ENCODE measurements at places on chromosomes 2 and 18.
A peak's percentile ranks its signal among the peaks of the same experiment; 100 is the strongest.

DNA sequence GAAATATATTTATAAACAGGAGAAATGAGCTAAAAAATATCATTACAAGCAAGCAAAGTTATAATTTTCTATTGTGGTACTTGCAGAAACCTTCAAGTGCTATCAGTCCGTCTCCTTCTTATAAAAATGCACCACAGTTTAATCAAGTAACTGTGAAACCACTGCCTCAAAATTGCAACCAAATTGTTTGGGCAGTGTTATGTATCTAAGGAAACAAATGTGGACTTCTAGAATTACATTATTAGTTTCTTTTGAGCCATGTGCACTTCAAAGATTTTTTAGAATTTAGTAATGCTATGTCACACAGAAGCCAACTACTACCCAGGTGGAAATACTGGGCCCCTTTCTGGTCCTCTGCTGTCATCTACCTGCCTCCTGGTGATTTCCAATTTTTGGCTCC is 495.6 kb downstream of the NYAP2 start:
- DNase-seq = no peak

- no peak for DNase-seq
Measured at GRCh38 chr2:175207741-175208438, 26.4 kb upstream of the ATP5MC3 start.

GRCh38 chr2:10161961-10162441 is 39.5 kb downstream of the RRM2 start:
- no peak for DNase-seq

DNA sequence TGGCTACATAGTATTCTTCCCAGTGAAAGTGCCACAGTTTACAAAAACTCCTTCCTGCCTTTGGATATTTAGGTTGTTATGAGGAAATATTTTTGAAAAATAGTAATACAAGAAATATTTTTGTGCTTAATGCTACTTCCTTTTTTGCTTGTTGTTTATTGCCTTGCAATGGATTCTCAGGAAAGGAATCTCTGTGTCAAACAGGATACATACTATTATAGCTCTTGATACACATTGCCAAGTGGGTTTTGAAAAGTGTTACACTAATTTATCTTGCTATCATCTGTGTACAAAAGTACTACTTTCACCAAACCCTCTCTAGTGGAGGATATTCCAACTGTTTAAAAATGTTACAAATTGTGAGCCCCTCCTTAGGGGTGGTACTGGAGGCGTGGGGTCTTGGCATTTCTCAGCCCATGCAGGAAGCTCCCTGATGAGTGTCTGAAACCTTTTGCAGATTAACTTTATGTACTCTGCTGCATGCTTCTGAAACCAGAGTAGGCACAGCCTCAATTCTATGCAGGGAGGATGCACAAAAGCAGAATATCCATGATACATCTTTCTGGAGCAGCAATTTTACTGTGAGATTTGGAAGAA is 54.5 kb downstream of the EVA1A start:
- no peak for DNase-seq

- no peak for DNase-seq
Measured at GRCh38 chr2:49693961-49694360, 539.6 kb upstream of the FSHR start.

DNA sequence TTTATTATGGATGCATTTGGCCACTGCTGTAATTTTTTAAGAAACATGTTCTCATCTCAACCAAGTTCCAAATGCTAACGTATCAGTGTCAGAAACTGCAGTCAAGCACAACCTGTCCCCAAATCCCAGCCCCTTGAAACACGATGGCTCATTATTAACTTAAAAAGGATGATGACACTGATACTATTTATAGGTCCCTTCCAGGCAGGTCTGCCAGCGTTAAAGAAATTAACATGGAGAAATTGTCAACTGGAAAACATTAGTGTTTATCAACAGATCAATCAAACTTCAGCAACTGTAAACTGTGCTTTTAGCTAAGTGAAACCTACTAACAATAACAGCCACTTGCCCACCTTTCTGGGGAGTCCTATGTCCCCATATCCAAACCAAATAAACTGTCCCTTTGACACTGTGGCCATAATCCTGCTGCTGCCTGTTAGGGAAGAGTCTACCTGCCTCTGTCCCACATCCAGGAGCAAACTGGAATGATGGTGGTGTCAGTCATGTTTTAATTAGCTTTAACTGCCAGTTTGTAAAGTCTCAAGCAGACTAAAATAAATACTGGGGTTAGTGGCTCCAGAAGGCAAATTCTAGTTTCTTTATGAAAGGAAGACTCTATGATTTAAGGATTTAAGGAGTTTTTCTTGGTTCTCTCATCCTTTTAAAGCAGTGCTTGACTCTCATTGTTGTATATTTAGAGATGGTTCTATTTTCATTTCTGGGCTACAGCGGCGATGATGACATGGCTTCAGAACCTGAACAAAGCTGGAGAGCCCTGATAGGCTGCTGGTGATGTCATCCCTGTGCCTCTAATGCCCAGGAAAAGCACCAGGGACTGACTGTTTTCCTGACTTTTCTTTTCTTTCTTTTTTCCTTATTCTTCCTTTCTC is 583.6 kb upstream of the PIK3C3 start:
- no peak for DNase-seq

DNA sequence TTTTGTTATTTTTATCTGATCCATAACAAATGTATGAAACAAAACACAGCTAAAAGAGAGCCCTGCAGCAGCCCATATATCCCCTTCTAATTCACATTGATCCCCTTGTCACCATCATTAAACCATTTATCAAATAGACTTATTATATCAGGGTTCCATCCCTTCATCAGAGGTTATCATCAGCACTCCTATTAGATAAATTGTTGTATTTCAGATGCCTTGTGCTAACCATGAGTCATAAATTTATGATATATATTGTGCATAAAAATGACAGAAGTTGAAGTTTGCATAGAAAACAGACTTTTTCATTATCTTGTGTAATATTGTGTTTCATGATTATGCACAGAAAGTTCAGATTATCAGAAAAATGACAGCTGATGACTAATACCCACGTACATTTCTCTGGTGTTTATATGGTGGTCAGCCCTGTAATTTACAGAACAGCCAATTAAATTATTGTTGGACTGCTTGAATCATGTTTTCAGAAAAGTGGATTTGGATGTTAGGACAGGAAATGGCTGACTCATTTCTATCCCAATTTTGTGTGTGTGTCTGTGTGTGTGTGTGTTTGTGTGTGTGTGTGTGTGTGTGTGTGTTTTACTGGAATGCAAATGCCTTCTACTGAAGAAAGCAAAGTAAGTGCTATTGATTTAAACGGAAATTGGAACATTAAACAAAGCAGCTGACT is 80.9 kb downstream of the PPP1R1C start:
- peak; percentile 10 for DNase-seq

DNA sequence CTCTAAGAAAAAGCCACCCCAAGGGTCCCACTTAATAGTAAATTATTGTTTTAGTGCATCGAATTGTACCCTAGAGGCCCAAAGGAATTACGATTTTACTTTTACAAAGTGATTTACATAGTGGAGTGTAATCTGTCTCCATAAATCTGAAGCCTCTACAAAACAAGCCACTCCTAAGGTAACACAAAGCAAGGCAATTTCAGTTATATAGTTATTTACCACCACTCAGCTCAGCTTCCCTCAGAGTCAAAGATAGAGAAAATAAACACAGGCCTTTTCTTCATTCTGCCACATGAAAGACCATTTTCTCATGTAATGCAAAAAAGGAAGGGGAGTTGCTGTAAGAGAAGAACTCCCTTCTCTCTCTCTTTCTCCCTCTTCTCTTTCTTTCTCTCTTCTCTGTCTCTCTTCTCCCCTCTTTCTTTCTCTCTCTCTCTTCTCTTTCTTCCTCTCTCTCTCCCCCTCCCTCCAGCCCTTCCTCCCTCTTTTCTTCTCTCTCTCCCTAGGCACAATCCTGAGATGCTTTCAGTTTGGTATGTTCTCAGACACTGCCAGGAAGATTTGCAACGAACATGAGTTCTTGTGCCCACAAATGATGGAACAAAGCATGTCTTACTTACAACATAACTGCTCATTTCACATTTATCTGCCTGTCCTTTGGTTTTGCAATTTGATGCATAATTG is 264.5 kb downstream of the BCL2 start:
- no peak for DNase-seq

DNA sequence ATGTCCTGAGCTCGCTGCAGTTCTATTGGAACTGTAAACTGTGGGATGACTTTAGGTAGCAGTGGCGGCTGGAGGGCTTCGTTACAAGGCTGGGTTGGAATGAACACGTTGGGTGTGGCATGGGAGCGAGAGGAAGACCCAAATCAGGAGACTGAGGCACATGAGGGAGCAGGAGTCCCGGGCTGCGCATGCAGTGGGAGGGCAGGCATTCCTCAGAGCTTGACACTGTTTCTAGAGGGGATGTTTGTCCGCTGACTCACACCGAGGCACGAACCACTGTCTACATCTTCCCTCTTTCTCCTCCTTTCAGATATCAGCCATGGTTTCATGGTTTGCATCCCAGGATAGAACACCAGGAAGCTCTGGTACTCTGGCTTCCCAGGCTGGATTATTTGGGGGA is 40.6 kb upstream of the LAMA1 start:
- no peak for DNase-seq

- no peak for DNase-seq
Measured at GRCh38 chr2:153179808-153180207, 298.8 kb downstream of the RPRM start.

DNA sequence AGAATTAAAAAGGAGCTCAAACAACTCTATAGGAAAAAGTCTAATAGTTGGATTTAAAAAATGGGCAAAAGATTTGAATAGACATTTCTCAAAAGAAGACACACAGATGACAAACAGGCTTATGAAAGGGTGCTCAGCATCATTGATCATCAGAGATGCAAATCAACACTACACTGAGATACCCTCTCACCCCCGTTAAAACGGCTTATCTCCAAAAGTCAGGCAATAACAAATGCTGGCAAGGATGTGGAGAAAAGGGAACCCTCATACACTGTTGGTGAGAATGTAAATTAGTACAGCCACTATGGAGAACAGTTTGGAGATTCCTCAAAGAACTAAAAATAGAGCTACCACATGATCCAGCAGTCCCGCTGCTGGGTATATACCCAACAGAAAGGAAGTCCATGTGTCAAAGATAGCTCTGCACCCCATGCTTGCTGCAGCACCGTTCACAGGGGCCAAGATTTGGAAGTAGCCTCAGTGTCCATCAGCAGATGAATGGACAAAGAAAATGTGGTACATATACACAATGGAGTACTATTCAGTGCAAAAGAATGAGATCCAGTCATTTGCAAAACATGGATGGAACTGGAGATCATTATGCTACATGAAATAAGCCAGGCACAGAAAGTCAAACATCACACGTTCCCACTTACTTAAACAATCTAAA is 46.7 kb upstream of the B3GNT7 start:
- no peak for DNase-seq

DNA sequence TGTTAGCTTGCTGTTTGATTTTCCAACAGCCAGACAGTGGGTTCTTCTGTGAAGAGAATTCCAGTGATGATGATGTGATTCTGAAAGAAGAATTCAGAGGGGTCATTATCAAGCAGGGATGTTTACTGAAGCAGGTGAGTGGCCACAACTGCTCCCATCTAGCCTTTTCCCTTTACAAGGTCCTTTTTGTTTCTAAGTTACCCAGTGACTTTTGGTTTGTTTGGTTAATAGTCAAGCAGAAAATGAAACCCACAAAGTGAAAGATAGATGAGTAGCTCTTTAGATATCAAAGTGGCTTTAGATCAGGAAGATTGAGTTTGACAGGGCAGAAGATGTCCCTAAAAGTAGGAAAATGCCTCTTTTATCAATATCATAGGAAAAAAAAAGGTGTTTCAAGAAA is 23.3 kb downstream of the PLEK start:
- DNase-seq = no peak

- DNase-seq = no peak
Measured at GRCh38 chr2:120587279-120587996, 148.2 kb upstream of the GLI2 start.

DNA sequence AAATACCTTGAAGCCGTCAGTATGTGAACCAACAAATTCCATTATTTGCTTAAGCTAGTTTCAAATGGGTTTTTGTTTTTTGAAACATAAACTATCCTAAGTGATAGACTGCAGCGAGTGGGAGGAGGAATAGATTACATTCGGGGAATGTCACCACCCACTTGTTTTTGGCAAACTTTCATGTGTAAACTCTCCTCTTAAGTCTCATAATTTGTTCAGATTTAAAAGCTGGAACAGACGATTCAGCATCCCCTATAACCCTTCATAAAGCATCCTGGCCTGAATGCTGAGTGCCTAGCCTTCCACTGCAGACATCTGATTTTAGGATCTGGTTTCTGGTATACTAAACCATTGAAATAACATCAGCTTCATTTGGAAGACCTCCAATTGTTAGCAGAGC is 51.0 kb downstream of the CPO start:
- DNase-seq = no peak

DNA sequence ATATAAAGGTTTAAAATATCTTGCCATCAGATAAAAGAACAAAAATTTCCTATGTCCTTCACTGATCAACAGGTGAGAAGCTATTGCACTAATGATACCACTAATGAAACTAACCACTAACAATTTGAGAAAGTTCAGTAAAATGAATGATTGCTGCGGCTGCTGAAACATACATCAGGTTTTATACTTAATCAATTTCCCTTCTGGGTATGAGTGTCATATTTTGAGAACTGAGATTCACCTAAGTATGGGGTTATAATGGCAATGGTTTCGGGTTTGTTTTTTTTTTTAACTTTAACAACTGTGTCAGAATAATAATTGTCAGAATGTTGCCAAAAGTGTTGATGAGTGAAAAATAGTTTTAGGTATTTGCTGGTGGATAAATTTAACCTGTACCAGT is 151.3 kb upstream of the SLC39A10 start:
- DNase-seq = no peak

- no peak for DNase-seq
Measured at GRCh38 chr18:23648940-23649607, 13.6 kb downstream of the ANKRD29 start.

Measured in smooth muscle cell of the brain vasculature (primary cell).